Fibroblast of lung (primary cell): ENCODE measurements at places on chromosomes 7 and 10. TPM values are rescaled to one million over a fixed set of nuclear protein-coding genes. Genes with fewer than 3 reads are reported as not detected.

FRMD4A gene
- total RNA-seq = 22.9 and 26.9 TPM in 2 replicates

UPK3BL1 gene
- 5.4 and 9.8 TPM in 2 replicates for total RNA-seq

GRCh38 chr7:149494738-149495368, 2.8 kb downstream of the ZNF746 start:
- peak; percentile 75 for DNase-seq

GRCh38 chr10:94194256-94194655, 168.5 kb downstream of the NOC3L start:
- peak; percentile 50 for DNase-seq

- DNase-seq = no peak
Measured at GRCh38 chr10:3976718-3977117, 191.7 kb upstream of the KLF6 start.

ZSCAN25 gene
- 10.2 and 10.5 TPM in 2 replicates for total RNA-seq

MMD2 gene
- total RNA-seq = not detected in 2 replicates

NRBF2 gene
- total RNA-seq = 44.4 and 49.2 TPM in 2 replicates

GRCh38 chr10:48454302-48455054, 148.0 kb downstream of the MAPK8 start:
- DNase-seq = no peak

KIAA1549 gene
- total RNA-seq = 0.66 and 0.77 TPM in 2 replicates

GRCh38 chr10:34288634-34289033, 526.5 kb downstream of the PARD3 start:
- peak; percentile 55 for DNase-seq

- DNase-seq = no peak
Measured at GRCh38 chr10:14667280-14667679, 107.4 kb downstream of the FAM107B start.

DNA sequence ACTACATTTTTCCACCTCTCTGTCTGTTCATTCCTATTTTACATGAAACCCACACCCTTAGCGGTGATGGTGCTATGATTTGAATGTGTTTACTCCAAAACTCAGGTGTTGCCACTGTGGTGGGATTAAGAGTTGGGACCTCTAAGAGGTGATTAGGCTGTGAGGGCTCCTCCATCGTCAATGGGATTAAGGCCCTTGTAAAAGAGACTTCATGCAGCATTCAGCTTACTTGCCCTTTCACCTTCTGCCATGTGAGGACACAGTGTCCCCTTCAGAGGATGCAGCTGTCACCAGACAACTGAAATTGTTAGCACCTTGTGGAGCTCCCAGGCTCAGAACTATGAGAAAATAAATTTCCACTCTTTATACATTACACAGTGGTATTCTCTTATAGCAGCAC, 182.2 kb downstream of the NOC3L start:
- no peak for DNase-seq

CHST15 gene
- 7.9 and 8.2 TPM in 2 replicates for total RNA-seq

GRCh38 chr10:94420998-94421528, 18.7 kb downstream of the TBC1D12 start:
- no peak for DNase-seq

DNA sequence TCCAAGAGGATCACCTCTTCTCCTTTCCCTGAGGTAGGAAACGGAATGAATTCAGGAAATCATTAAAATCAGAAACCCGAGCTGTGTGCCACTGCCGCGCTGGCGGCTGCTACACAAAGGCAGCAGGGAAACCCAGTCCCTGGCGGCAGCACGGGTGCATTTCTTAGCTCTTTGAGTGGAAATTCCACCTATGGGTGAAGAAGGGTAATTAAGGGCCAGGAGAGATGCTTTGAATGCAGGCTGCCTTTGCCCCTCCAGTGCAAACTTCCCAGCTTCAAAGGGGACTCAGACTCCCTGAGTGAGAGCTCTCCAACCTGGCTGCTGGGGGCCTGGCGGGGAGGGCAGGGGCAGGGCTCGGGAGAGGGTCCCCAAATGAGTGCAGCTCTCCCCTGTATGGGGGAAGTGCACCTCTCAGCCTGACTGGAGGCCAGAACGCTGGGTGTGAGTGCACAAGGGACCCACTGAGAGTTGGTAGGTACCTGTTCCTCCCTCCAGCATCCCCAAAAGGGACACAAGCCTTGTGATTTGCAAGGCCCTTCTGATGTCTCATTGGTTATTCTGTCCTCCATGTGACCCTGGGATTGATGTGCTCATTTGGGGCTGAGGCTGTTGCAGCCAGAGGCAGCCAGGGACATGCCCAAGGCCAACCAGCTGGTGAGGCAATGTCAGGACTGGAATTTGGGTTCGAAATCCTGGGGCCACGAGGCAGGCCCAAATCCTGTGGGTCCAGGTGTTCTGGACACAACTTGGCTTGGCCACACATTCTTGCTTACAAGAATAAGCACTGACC, 16.3 kb upstream of the ZMIZ1 start:
- DNase-seq = no peak
